Stimulated activated naive CD8-positive, alpha-beta T cell treated with anti-CD3 and anti-CD28 coated beads, Interleukin-15, Interleukin-2, amounts not matched to agents 100 U/mL and 50 U/mL, for 24 hours (primary cell): ENCODE measurements at places on chromosomes 11 and 22.

DNA sequence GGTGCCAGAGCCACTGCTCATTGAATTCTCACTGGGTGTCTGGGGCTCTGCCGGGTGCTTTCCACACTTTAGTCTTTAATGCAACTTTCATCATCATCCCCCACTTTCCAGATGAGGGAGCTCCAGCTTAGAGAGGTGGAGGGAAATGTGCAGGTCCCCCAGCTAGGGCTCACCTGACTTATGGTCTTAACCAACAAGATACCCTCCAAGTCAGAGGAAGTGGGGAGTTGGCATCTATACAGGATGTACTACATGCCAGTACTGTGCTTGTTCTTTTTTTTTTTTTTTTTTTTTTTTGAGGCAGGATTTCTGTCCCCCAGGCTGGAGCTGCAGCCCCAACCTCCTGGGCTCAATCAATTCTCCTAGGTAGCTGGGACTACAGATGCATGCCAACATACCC, 26.3 kb downstream of the C22orf42 start:
- no peak for DNase-seq

- no peak for DNase-seq
Measured at GRCh38 chr11:120025606-120026335, 112.1 kb downstream of the TRIM29 start.

GRCh38 chr22:17954860-17955587, 69.3 kb downstream of the MICAL3 start:
- DNase-seq = no peak

- no peak for DNase-seq
Measured at GRCh38 chr11:81963018-81963417, 770.6 kb downstream of the FAM181B start.

- DNase-seq = no peak
Measured at GRCh38 chr11:296171-297050, 2.9 kb downstream of the IFITM5 start.

GRCh38 chr11:37115963-37116362, 517.9 kb upstream of the RAG2 start:
- DNase-seq = no peak

DNA sequence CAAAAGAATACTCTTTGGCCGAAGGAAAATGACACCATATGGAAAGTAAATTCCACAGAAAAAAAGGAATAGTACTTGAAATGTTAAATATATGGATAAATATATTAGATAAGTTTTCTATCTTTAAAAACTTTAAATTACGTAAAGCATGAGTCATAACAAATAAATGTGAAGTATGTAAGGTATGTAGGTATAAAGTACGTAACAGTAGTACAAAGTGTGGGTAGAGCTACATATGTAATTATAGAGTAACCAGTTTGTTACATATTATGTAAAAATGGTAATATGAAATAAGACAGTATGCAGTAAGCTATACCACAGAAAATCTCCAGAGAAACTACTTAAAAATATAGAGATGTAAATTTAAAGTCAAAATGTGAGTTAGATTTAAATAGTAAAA, 582.3 kb upstream of the CHORDC1 start:
- DNase-seq = no peak
